Femur (tissue), 1 donor: ENCODE measurements at places on chromosomes 12 and 14.

DNA sequence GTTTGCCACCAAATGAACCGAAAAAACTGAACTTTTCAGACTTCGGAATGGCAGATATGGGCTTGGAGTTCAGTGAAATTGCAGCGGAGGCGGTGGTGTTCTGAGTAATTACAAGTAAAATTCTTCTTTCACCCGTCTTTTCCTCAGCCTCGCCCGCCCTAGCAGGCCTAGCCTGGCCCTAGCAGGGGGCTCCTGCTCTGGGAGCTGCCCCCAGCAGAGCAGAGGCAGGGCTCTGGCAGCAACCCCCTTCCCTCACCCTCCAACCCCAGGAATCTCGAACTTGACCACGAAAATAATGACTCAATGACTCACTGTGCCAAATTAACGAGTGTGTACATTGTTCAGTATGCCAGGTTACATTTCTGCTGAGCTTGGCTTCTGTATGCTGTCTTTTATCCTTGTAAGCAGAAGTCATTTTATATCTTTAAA, 1.1 kb downstream of the PAPLN start:
- DNase-seq, result no peak

DNA sequence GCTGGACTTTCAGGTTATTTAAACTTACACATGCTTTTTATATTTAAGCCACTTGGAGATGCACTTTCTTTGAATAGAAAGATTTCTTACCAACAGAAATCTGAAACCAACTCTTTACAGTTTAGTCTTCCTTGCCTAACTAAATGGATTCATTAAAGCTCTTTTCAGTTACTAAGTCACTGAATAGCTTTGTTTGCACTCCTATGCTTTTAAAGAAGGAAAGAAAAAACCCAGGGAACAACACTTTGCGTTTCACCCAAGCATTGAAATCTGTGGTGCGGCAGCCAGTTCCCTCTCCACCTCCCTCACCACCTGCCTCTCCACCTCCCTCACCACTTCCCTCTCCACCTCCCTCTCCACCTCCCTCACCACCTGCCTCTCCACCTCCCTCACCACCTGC, 70.3 kb downstream of the RIMBP2 start:
- DNase-seq, result no peak

- no peak for DNase-seq
Observed at GRCh38 chr14:91032248-91032647, 28.2 kb downstream of the RPS6KA5 start.

DNA sequence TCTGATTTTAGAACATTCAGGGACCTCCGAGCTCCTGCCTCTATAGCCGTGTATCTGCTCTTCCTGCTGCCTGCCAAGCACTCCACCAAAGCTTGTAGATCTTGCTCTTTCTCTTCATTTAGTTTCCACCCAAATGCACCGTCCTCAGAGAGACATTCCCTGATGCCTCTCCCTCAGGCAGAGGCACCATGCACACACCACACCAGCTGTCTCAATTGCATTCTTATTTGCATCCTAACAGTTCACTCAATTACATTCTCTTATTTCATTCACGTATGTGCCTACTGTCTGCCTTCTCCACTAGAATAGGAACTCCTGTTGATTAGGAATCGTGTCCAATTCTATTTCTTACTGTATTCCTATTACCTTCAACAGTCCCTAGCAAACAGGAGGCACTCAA, 845.4 kb upstream of the TMEM132C start:
- no peak for DNase-seq

- DNase-seq, result no peak
Observed at GRCh38 chr12:27852117-27852516, 72.1 kb upstream of the MANSC4 start.

- DNase-seq, result no peak
Observed at GRCh38 chr12:51811203-51812202, 37.0 kb downstream of the FIGNL2 start.

GRCh38 chr14:80493620-80494019, 282.3 kb upstream of the DIO2 start:
- DNase-seq, result no peak

DNA sequence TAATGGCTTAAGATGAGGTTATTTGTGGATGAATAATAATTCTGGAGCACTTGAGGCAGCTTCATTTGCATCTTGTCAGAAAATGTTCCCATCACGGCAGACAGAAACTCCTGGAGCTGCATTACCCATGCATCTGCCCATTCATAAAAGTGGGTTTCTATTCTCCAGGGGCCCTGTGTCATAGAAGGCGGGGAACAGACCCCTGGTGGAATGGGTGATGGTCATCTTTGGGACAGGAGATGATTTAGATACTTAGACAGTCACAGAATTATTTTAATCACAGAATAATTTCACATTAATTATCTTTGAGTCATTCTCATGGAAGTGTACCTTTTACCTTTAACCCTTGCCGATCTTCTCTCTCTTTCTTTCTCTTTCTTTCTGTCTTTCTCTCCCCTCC, 980.7 kb upstream of the TMEM132C start:
- DNase-seq, result no peak

DNA sequence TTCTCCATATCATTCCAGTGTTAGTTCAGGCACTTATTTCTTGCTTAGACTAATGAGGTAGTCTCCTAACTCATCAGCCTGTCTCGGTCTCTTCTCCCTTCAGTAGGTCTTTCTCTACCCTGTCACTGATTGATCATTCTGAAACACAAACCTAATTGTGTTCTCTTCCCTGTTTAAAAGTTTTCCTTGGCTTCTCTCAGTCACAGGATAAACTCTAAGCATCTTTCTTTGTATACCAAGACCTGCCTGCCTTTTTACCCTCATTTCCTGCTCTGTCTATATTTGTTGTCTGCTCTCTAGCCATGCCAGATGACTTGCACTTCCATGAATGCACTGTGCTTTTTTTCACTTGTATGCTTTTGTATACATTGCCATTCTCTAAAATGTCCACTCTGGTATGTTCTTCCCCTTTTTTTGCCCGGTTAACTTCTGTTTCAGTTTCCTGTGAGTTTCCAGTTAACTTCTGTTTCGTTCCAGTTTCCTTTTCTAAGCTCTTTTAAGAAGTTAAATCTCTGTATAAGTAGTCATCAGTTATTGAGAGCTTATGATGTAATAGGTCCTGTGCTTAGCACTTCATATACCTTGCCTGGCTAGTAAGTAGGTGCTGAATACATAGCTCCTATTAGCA, 12.8 kb downstream of the DIP2B start:
- DNase-seq, result no peak

DNA sequence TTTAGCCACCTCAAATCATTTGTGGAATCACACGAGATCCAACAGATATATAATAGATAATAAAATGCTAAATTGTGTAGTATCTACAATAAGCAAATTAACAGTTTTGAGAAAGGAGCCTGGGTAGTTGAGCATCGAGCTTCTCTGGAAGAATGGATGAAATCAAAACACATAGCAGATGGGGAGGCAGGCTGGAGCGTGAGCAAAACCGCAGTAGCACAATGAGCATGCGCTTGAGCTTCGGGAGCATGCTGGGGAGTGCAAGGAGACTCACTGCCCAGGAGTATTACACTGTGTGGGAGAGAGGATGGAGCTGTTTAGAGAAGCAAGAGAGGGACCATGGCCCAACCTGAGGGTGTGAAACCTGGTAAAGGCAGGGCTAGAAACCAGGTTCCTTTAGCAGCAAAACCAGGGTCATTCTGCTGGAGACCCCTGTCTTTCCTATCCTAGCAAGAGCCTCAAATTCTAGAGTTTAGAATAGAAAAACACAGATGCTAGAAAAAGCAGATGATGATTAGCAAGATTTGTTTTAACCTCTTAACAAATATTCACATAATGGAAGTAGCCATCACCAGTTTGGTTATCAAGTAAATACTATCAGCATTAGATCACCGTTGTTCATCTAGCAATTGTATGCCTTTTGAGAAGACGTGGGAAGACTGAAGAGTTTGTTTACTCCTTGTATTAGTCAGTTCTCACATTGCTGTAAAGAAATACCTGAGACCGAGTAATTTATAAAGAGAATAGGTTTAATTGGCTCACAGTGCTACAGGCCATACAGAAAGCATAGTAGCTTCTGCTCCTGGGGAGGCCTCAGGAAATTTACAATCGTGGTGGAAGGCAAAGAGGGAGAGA, 484.8 kb downstream of the EGLN3 start:
- no peak for DNase-seq
